ENCODE measurements at places on chromosomes 12 and 14.
A peak's percentile ranks its signal among the peaks of the same experiment; 100 is the strongest.

GRCh38 chr12:2299206-2299605 is 246.4 kb downstream of the CACNA1C start:
- DNase-seq = no peak

DNA sequence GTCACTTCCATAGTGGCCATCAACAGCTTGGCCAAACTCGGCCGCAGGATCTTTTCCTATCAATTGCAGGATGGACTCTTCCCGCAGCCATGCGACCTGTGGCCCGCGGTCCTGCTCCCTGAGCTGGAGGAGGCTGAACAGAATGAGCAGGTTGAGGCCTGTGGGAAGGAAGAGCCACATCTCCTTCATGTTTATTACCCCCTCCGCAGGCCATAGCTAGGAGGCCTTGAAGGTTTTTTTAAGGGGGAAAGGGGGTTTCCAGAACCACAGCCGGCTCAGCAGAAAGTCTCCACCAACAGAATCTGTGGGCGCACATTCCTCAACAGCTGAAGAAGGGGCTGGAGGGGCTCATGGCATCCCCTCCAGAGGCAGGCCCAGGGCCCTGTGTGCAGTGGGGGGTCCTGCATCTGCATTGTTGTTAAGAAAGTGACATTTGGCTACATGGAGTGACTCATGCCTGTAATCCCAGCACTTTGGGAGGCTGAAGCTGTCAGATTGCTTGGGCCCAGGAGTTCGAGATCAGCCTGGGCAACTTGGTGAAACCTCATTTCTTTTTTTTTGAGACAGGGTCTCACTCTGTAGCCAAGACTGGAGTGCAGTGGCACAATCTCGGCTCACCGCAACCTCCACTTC is 25.2 kb upstream of the PPP1R13B start:
- DNase-seq = no peak

GRCh38 chr12:51351913-51352532 is 5.5 kb upstream of the CELA1 start:
- no peak for DNase-seq

DNA sequence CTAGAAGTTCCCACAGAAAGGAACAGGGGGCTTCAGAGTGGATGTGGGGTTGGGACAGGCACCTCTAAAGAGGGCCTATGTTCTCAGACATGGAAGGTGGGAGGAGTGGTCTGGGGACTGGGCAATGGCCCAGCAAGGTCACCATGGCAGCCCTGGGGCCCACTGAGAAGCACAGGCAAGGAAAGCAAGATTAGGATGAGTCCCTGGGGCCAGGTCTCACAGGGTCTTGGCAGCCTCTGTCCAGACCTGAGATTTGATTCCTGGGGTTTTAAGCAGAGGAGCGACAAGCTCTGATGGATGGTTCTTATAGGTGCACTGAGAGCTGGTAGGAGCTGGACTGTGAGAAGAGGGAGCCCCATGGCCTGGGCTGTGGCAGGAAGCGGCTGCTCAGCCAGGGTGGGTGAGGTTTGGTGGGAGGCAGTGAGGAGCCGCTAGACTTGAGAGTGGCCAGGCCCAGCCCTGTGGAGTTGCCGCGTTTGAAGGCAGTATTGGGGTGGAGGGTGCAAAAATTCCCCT is 44.0 kb downstream of the DLK1 start:
- DNase-seq = no peak

DNA sequence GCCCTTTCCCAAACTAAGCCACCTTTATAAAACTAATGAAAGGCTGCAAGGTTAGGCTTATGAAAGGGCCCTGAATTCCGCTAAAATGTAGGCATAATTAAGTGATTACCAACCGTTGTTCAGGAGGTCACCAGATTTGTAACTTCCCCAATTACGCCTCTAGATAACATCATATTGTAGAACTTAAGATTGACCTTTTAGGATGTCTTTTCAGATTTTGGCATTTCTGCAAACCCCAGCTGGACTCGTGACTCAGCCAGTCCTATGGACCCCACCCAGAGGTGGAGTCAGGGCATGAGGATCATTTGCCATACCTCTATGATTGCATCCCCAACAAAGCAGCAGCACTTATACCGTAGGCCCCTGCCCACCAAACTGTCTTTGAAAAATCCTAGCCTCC is 3.7 kb upstream of the LPCAT3 start:
- no peak for DNase-seq

DNA sequence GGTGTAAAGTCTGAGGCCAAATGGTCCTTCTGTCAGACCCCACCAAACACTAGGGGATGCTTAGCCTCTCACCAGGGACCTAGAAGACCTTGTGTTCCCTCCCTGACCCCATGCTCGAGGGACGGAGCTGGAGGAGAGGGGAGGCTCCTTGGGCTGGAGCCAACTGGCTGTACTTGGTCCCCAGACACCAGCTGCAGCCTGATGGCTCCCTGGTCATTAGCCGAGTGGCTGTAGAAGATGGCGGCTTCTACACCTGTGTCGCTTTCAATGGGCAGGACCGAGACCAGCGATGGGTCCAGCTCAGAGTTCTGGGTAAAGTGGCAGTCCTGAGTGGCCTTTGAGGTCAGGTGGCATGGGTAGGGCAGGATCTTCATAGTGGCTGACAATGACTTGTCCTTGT is 29.0 kb downstream of the PAPLN start:
- DNase-seq = no peak

DNA sequence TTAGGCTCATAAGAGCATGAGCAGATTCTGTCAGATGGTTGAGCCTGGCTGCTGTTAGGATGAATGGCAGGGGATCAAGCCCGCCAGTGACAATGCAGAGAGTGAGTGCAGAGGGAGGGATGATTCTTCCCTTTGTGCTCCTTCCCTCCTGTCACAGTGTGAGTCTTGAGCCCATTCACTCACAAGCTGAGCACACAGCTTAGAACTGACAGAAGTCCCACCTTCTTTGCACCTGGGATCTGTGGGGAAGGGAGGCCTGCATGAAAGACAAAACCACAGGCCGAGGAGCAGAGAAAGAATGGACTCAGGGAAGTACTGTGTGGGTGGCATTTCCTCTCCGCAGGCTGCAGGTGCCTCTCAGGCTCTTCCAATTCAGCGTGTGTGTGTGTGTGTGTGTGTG is 160.6 kb downstream of the KCNA5 start:
- no peak for DNase-seq

GRCh38 chr12:42076976-42077375 is 67.7 kb downstream of the GXYLT1 start:
- DNase-seq = no peak

DNA sequence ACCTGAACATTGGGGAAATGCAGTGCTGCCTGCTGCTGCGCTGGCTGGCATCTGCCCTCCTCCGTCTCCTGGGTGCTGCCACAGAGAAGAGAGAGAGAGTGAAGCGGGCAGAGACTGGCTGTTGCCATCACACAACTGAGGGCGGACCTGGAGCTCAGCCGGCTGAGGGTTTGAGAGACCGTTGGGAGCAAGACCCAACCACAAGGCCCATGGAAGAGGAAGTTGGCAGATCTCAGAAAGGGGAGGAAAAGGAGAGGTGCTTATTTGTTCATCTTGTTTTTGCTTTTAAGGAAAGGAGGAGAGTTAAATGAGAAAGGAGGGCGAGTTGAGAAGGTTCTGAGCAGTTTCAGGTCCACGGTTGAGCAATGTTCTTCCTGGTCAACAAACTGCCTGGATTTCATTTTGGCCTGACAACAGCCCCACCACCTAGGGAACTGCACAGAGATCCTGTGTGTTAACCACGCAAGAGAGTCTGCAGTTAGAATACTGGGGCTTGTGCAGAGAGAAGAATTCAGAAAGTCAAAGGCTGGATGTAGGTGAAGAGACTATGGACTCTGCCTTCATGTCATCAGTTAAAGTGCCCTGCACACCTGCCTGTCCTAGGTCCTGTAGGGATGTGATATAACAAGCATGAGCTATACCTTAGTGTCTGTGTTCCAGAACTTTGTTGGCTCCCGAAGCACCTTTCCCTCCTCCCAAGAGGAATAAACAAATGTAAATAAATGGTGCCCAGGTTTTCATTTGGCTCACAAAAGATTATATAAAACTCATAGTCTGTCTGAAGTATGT is 124.6 kb downstream of the ETV6 start:
- no peak for DNase-seq

GRCh38 chr14:42090122-42090521 is 483.4 kb downstream of the LRFN5 start:
- no peak for DNase-seq

- DNase-seq = no peak
Measured at GRCh38 chr14:88422047-88422446, 36.6 kb downstream of the SPATA7 start.

GRCh38 chr14:76756371-76756750 is 4.9 kb upstream of the VASH1 start:
- DNase-seq = no peak

DNA sequence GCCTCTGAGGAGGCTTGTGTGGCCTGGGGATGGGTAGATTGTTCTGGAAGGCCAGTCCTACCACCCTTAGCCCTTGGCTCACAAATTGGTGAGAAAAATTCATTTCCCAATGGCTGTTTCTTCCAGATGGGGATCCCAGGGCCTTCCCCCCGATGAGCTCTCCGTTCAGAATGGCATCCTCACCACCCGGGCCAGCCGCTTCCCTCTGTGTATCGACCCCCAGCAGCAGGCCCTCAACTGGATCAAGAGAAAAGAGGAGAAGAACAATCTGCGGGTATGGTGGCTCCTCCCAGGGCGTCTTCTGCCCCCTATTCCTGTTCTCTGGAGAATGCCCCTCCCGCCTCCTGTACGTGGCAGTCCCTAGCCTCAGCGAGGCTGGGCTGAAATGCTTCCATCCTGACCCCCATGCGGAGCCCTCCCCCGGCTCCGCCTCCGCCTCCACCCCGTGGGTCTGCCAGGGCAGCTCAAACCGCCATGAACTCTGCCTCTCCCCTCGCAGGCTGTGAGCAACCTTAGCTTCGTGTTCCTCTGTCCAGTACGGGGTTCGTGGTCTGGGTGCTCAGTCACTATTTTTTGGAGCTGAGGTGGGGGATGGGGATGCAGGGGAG is 57.8 kb downstream of the CCDC92 start:
- DNase-seq = no peak

DNA sequence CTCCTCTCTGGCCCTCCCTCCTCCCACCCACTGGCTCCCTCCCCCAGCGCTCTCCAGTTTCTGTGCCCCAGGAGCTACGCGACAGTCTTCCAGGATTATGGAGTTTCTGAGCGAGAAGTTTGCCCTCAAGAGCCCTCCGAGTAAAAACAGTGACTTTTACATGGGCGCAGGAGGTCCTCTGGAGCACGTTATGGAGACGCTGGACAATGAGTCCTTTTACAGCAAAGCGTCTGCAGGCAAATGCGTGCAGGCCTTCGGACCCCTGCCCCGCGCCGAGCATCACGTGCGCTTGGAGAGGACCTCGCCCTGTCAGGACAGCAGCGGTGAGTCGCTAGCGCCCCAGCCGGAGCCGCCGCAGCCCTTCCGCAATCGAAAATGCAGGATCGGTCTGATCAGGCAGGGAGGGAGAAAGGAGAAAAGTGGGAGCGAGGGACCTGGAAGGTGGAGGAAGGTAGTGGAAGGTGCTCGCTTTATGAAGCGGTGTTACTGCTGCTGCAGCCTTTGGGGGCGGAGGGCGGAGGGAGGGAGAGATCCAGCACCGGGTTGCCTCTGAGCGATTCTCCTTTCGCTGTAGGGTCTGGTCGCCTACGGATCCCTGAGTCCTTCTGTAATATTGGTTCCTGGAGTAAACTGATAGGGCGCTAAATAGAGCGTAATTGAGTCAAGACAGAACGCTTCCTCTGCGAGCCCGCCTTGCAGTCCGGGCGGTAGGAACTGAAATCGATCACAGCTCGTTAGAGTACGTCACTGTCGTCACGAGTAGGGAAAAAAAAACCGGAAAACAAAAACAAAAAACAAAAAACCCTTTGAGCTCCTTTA is at the start of gene ALX1:
TSS of gene ALX1 (plus strand) at position 56 of the 819 bp plus-strand sequence. CDS start at position 98, 42 bp downstream.
- DNase-seq = no peak

- no peak for DNase-seq
Measured at GRCh38 chr14:95525999-95526398, 8.9 kb upstream of the GLRX5 start.

- no peak for DNase-seq
Measured at GRCh38 chr12:30796313-30796780, 41.6 kb upstream of the CAPRIN2 start.

- no peak for DNase-seq
Measured at GRCh38 chr12:19994968-19995367, 373.4 kb upstream of the PDE3A start.

GRCh38 chr12:121465921-121466793 is 66.2 kb downstream of the RNF34 start:
- peak; percentile 5 for DNase-seq

GRCh38 chr12:25817166-25817565 is 141.3 kb upstream of the RASSF8 start:
- DNase-seq = no peak

- no peak for DNase-seq
Measured at GRCh38 chr12:77893918-77894317, 63.2 kb downstream of the NAV3 start.

GRCh38 chr12:31590642-31591379 is at the start of gene DENND5B:
Gene DENND5B (minus strand): TSS chr12:31591136. CDS start chr12:31590832, 304 bp downstream.
- DNase-seq = no peak

- DNase-seq = peak; percentile 29
Measured at GRCh38 chr12:47941871-47942613, 21.4 kb upstream of the TMEM106C start.

DNA sequence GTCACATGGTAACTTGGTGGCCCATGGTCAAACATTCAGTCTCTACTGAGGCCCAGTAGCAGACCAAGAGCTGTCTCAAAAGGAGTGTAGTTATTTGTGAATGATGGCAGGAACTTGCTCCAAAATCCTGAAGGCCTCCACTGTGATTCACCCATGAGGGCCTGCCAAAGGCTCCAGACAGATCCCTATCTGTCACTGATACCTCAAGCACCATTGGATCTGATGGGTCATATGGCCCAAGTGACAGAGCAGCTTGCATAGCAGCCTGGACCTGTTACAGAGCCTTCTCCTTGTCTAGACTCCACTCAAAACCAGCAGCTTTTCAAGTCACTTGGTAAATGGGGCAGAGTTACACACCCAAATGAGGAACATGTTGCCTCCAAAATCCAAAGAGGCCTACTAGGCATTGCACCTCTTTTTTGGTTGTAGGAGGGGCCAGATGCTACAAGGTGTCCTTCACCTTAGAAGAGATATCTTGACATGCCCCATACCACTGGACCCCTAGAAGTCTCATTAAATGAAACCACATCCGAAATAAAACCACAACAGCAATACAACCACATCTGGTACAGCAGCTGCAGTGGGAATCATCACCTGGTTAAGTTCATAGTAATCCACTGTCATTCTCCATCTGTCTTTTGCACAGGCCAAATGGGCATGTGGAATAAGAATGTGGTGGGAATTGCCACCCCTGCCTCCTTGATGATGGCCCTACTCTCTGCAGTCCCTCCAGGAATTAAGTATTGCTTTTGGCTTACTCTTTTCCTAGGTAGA is 150.4 kb upstream of the MAX start:
- no peak for DNase-seq

Data from stimulated activated CD8-positive, alpha-beta memory T cell treated with anti-CD3 and anti-CD28 coated beads, Interleukin-7, amount 100 ng/mL, for 1 hour (primary cell).